Muscle of leg (tissue), 16 donors: ENCODE measurements at places on chromosomes 5 and 9. TPM values are rescaled to one million over a fixed set of nuclear protein-coding genes. Genes with fewer than 3 reads are reported as not detected.
A peak's percentile ranks its signal among the peaks of the same experiment; 100 is the strongest.

Gene NSG2
- total RNA-seq = 0.18 TPM

Gene SLC1A3
- 19.5 TPM for total RNA-seq

- no peaks in the 10 kb centered on the region for H3K36me3 ChIP-seq
- peak; percentile 3 for DNase-seq
- H3K4me3 ChIP-seq = no peak overlapping the region
- no peak overlapping the region for H3K27ac ChIP-seq
Observed at GRCh38 chr9:80552931-80553330, 981.2 kb downstream of the TLE4 start.

GRCh38 chr5:132386644-132387286 lies 17.3 kb downstream of the SLC22A5 start:
- peaks cover 27% of the 10 kb centered on the region for H3K4me1 ChIP-seq
- peak overlapping the region; percentile 94 for H3K27ac ChIP-seq
- H3K36me3 ChIP-seq = peaks cover 27% of the 10 kb centered on the region
- no peak overlapping the region for H3K4me3 ChIP-seq
- DNase-seq = peak; percentile 75

DNA sequence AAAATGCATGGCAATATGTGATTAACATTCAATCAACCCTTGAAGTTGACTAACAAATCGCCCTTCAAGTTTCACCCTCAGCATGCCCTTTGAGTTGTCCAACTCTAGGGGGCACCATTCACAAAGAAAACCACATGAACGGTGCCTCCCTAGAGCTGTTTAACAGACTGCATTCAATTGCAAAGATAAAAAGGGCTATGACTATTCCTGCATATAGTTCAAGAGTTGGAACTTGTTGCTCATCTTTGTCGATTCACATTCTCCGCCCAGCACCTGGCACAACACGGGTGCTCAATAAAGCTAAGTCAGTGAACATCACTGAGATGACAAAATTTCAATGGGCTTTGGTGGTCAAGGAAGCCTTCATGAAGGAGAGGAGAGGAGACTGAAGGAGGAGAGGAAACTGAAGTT lies 69.6 kb upstream of the SLC30A5 start:
- no peaks in the 10 kb centered on the region for H3K27me3 ChIP-seq
- H3K36me3 ChIP-seq = no peaks in the 10 kb centered on the region
- H3K4me1 ChIP-seq = no peaks in the 10 kb centered on the region
- no peak overlapping the region for H3K4me3 ChIP-seq

GRCh38 chr5:74519161-74519571 lies 121.4 kb downstream of the ENC1 start:
- no peaks in the 10 kb centered on the region for H3K36me3 ChIP-seq
- H3K27ac ChIP-seq = no peak overlapping the region
- H3K27me3 ChIP-seq = no peaks in the 10 kb centered on the region
- H3K4me3 ChIP-seq = no peak overlapping the region
- DNase-seq = no peak

- H3K27me3 ChIP-seq = no peaks in the 10 kb centered on the region
- H3K36me3 ChIP-seq = peaks cover 15% of the 10 kb centered on the region
- H3K4me3 ChIP-seq = no peak overlapping the region
- DNase-seq = no peak
Observed at GRCh38 chr5:71537687-71538086, 49.5 kb upstream of the MCCC2 start.

GRCh38 chr5:6476313-6476661 lies 27.6 kb downstream of the UBE2QL1 start:
- no peak overlapping the region for H3K27ac ChIP-seq
- H3K27me3 ChIP-seq = peaks cover 3% of the 10 kb centered on the region
- no peak overlapping the region for H3K4me3 ChIP-seq
- H3K4me1 ChIP-seq = no peaks in the 10 kb centered on the region

DNA sequence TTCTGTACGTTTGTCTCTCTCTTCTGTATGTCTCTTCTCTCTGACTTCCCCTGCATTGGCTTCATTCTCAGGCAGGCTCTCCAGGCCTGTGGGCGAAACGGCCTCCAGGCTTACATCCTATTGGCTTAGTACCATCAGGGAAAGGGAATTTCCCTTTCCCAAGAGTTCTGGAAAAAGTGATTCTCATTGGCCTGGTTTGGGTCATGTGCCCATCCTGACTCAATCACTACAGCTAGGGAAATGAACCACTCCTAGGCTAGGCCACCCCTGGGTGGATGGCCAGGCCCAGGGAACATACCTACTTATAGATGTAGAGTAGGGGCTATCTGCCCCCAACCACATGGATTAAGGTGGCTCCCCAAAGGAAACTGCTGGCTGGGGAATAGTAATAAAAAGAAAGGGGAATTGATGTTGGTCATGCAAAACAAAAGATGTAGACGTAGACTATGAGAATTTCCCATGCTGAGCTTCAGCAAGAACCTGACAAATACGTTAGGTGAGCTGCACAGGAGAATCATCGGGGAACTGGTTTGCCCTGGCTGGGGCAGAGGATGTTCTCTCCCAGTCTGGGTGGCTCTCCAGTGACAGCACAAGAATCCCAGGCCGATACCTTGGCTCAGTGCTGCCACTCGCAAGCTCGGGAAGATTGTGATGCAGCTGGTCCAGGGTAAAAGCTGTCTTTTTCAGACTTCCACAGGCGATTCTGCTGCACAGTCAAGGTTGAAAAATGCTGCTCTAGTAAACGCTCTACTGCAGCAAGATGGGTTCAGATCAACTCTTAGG lies 3.7 kb upstream of the EGR1 start:
- H3K36me3 ChIP-seq = peaks cover 3% of the 10 kb centered on the region
- DNase-seq = peak; percentile 63
- H3K4me3 ChIP-seq = no peak overlapping the region
- peaks cover 32% of the 10 kb centered on the region for H3K4me1 ChIP-seq
